ENCODE measurements at places on chromosomes 2 and 18.

- no peak for DNase-seq
Measured at GRCh38 chr2:229701716-229702115, 12.6 kb downstream of the DNER start.

DNA sequence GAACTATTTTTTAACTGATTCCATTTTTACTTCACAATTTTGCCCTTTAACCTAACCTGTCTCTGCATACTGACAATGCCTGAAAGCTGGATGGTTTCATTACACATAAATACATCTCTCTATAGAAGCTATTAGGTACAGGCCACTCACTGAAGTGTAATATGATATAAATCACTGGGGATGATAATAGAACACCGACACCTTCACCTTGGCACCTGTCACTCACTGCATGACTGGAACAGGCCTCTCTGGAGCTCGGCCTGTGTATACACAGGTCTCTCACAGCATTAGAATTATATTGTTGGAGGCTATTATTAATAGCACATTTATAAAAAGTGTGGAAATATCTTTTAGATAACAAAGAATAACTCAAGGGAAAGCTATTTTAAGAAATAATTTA lies 138.2 kb downstream of the TMEM131 start:
- no peak for DNase-seq

DNA sequence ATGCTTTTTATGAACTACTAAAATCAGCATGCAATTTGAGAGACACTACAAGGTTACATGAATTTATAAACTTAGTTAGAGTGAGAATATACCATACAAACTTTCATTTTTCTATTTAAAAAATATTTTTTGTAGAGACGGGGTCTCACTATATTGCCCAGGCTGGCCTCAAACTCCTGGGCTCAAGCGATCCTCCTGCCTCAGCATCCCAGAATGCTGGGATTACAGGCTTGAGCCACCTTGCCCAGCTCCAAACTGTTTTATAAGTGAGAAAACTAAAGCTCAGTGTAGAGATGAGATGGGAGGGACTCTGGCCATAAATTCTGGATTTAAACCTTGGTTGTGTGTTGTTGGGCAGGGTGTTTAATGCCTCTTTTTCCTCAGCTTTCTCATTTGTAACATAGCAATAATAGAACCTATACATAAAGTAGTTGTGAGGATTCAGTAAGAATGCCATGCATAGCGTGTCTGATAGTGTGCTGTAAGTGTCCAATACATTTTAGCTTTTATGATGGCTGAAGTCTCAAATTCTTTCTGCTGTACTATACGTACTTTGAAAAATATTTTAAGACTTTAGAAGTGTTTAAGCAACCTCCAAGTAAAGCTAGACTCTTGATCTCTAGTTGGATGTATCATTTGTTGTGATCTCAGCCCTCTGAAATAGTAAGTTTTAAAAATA lies 9.7 kb downstream of the CAB39 start:
- no peak for DNase-seq

DNA sequence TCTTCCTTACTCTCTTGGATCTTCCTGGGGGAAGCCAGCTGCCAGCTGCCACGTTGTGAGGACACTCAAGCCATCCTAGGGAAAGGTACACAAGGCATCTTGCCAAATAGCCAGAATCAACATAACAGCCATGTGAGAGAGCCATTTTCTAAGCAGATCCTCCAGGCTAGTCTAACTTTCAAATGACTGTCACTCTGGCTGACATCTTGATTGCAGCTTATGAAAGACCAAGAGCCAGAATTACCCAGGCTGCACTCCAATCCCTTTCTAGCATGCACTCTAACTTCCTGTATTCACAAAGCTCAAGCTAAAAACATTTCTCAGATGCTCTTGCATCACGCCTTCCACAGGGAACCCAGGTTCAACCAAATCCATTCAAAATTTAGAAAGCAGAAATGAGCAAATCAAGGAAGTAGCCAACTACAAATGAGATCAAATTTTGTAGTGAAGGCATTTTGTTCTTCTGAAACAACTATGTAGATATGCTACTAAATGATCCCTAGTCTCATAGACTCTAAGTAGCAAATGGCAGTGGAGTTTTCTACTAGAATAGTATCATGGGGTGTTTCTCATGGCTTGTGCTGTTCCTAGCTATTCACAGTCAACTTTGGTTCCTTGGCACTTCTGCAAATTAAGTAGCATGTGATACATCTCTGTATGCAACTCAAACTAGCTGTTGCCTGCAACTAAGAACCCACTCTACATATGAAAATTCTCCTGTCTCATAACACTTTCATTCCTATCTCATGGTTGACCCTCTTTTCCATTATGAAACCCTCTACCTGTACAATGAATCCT lies 281.9 kb downstream of the ZEB2 start:
- no peak for DNase-seq

GRCh38 chr2:164875334-164876205 lies 33.9 kb upstream of the COBLL1 start:
- DNase-seq: no peak

DNA sequence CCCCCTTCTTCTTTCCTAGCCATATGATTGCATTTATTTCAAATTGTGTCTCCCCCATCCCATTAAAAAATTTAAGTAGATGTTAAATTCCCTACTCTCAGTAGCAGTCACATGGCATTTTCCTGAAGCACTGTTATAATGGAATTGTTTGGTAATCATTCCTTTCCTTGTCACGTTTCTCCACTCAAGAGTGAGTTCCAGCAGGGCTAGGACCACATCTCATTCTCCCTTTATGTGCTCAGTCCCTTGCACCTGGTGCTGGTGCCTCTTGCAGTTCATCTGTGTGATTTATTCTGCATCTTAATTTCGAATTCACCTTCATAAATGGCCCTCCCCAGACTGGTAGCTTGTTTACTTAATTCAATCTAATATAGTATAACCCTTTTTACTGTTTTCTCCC lies 70.3 kb upstream of the NOSTRIN start:
- DNase-seq: no peak

DNA sequence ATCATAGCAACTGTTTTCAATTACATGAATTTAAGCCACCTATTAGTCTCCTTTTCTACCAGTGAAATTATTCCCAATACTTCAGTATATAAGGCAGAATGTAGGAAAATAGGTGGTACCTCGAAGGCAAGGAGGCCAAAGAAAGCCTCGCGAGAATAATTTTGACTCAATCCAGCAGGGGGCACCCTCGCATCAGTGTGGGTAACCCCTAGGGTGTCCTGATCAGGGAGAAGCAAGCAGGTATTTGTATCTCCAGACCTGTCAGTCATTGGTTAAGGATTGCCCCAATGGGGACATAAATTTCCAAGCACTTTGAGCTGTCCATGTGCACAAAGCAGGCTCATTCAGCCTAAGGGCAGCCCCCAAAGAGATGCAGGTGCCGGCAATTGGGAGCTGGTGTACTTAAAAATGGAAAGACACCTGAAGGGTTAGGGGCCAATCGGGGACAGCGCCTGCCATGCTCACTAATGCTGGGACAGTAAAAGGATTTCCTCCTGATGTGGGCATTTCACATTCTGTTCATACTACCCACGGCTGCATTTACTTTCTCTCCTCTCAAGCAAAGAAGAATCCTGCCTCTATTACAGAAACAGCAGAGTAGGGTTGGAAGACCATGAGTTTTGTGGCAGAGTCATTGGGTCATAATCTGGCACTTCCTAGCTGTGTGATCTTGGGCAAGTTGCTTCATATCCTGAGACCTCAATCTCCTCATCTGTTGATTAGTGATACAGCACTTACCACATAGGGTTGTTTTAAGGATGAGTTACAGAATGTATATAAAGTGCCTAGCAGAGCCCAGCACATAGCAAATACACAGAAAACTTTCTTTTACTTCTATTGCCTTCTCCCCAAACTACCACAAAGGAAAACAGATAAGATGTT lies 136.1 kb downstream of the ICOS start:
- DNase-seq: peak; percentile 3

DNA sequence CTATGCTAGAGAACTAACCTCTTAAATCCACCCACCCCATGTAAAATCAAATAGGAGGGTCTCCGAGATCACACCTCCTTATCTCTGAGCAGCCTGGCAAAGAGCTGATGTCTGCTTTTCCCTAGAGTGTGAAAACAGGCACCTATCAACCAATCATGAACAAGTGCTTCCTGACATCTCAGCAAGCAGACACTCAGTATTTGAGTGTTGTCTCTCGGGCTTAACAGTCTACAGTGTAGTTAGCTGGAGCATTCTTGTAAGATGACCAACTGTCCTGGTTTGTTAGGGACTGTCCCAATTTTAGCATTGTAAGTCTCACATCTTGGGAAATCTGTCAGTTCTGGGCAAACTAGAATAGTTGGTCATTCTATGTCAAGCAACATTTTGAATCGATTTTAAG lies 26.4 kb downstream of the MARCHF4 start:
- no peak for DNase-seq

DNA sequence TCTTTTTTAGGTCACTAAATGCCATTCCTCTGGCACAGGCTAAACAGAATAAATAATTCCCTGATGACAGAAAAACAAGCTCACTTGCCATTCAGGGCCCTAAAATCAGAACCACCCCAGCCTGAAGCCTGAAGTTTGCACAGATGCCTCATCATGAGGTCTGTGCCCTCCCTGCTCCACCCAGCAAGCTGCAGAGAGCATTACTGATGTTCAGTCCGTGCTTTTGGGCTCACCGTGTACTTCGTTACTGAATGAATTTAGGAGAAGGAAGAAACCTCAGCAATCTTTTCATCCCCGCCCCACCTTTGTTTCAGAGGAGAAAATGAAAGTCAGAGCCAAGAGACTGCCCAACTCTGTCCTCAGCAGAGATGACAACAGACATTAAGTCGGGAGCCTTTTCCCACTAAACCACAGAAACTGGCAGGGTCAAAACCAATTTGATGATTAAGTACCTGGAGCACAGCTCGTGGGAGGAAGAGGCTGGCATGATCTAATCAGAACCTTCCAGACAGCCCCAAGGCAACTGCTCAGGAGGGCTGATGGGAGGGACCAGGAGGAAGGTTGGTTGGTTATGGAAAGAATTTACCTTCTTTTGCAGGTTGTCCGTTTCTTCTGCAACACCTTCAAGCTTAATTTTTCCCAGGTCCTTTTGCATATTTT lies 122.7 kb downstream of the LAMA1 start:
- DNase-seq: no peak

- no peak for DNase-seq
Measured at GRCh38 chr2:209525834-209526281, 102.0 kb downstream of the MAP2 start.

DNA sequence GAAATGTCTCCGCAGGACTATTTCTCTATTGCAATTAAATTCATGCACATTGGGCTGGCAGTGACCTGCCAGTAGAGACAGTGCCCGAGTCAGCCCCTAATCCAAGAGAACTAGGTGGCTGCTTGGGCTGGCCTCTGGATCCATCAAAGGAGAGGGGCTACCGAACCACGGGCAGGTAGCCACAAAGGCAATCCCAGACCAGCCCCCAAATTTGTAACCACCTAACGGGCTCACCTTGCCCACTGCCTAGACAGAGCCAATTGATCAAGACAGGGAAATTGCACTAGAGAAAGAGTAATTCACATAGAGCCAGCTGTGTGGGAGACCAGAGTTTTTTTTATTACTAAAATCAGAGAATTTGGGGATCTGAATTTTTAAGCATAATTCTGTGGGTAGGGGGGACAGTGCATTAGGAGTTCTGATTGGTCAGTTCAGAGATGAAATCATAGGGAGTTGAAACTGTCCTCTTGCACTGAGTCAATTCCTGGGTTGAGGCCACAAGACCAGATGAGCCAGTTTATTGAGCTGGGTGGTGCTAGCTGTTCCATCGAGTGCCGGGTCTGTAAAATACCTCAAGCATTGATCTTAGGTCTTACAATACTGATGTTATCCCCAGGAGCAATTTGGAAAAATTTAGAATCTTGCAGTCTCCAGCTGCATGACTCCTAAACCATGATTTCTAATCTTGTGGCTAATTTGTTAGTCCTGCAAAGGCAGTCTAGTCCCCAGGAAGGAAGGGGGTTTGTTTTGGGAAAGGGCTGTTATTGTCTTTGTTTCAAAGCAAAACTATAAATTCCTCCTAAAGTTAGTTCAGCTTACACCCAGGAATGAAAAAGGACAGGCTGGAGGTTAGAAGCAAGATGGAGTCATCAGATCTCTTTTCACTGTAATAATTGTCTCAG lies 260.4 kb upstream of the SP5 start:
- no peak for DNase-seq

GRCh38 chr2:37679072-37679695 lies 7.7 kb upstream of the CDC42EP3 start:
- DNase-seq: no peak

DNA sequence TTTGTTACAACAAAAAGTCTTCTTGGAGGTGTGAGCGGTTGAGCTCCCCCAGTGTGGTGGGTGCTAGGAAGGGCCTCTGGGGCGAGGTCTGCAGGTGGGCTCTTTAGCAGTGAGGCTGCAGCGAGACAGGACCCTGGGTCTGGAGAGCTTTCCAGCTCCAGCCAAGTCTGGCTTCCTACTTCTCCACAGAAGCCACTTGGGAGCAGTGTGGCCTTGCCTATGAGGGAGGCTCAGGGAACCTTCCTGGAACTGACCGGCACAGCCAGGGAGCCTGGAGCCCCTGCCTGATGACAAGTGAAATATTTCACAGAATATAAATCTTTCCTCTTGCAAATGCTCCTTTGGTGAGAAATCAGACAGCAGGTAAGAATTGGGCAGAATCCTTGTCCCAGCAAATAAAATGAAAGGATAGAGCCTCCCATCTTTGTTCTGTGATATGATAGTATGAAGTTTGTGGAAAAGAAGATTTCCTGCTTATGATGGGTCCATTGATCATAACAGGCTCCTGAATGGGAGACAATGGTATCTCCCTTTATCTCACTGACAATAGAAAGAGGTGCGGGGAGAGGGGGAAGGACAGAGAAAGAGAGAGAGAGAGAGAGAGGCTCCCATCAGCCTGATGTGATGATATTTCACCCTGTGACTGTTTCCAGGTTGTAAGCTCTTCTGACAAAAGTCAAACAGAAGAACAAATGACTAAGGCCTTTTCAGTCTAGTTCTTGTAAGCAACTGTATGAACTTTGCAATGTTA lies 289.8 kb upstream of the SPRED2 start:
- DNase-seq: no peak

DNA sequence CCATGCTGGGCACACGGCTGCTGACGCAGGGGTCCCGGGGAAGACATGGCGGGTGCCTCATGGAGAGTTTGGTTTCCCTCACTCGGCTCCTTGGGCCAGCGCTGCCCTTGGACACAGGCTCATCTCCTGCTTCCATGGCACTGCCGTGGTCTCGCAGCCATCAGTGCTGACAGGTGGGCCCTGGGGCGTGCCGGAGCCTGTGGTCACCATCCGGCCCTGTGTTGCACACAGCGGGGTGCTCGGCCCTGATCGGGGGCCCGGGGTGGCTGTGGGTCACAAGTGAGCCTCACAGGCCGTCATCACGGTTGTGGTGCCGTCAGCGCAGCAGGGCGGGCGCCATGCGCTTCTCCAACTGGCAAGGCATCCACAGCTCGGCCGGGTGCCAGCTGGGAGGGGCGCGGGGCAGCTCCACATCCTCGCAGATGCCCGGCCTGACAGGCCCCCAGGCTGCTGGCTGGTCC lies 582 bp downstream of the RTP5 start:
- DNase-seq: no peak

GRCh38 chr2:208595386-208596275 lies 189.0 kb downstream of the PTH2R start:
- DNase-seq: no peak

- no peak for DNase-seq
Measured at GRCh38 chr2:62229082-62229605, 33.2 kb downstream of the B3GNT2 start.

Measured in stimulated activated CD8-positive, alpha-beta memory T cell treated with anti-CD3 and anti-CD28 coated beads, Interleukin-7, amount 100 ng/mL, for 4 hours (primary cell).